Activated gamma-delta T cell treated with Interleukin-2 at 50 U/mL for 16 hours (primary cell): ENCODE measurements at places on chromosomes 11 and 22.

- no peak for DNase-seq
These were observed 17.7 kb upstream of the TMPRSS5 start for GRCh38 chr11:113723787-113724186.

- no peak for DNase-seq
These were observed 15.2 kb downstream of the NRIP3 start for GRCh38 chr11:8988329-8989234.

DNA sequence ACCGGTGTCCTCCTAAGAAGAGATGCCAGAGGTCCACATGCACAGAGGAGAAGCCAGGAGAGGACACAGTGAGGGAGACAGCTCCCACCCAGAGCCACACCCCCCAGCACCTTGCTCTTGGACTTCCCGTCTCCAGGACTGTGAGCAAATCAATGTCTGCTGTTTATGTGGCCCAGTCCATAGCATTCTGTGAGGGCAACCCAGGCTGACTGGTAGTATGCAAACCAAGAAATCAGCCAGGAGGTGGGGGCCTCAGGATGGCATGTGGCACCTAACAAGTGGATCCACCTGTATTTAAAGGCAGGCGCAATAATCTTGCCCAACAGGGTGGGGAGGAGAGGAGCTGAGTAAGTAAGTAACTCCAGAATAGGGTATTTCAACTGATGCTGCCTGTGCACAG lies 136.4 kb downstream of the BRD1 start:
- DNase-seq, result no peak

DNA sequence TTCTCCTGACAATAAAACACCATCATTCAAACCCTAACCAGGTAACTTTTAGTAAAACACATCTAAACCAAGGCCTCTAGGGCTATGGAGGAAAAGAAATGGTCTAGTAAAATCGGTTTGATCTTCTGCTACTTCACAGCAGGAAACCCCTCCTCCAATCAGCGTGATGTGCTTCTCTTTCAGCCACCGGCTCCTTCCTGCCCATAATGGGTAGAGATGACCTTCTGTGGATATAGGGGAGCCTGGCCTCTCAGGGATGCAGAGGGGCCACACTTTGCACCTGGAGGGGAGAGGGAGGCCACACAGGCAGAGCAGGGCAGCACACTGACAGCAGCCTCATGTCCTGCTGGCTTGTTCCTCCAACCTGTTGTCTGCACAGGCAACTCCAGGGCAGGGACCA lies 6.9 kb downstream of the EHD1 start:
- DNase-seq, result no peak

DNA sequence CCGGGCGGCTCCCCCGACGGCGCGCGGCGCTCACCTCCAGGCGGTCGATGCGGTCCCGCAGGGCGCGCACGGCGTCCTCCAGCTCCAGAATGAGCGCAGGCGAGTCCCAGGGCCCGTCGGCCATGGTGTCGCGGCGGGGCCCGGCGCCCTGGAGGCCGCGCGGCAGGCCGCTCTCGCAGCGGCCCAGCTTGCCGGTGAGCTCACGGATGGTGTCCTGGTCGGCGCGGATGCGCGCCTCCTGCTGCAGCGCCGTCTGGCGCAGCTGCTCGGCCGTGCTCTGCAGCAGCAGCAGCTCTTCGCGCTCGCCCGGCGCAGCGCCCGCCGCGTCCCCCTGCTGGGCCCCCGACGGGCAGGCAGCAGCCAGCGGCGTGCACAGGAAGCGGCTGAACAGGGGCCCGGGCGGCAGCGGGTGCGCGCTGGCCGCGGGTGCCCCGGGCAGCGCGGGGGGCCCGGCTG lies 599 bp downstream of the NPTXR start:
- DNase-seq, result peak; percentile 55

- DNase-seq, result peak; percentile 22
These were observed 14.4 kb upstream of the SERPINH1 start for GRCh38 chr11:75547617-75548058.

DNA sequence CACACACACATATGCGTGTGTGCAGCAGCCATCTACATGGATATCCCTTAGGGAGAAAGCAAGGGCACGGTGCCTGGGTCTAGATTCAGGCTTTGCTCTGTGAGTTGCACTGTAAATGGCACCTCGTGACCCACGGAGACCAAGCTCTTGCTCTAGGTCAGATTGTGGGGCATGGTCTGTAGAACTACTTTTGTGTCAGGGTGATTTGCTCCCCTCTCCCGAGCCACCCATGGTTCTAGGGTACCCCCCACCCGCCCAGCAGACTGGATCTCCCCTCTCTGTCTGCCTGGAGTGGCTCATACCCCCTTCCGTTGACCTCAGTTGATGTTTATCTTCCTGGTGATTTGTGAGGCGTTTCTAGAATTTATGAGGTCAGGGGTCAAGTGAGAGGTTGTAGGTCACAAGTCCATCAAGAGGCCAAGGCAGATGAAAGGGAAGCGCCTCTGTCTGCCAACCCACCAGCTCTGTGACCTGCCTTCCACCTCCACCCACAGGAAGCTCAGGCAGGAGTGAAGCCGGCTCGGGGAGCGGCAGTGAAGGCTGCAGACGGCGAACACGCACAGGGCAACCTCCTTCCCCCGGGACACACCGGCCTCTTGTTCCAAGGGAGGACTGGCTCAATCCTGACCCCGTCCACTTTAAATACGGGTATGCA lies 76.2 kb upstream of the TTLL12 start:
- DNase-seq, result peak; percentile 55

DNA sequence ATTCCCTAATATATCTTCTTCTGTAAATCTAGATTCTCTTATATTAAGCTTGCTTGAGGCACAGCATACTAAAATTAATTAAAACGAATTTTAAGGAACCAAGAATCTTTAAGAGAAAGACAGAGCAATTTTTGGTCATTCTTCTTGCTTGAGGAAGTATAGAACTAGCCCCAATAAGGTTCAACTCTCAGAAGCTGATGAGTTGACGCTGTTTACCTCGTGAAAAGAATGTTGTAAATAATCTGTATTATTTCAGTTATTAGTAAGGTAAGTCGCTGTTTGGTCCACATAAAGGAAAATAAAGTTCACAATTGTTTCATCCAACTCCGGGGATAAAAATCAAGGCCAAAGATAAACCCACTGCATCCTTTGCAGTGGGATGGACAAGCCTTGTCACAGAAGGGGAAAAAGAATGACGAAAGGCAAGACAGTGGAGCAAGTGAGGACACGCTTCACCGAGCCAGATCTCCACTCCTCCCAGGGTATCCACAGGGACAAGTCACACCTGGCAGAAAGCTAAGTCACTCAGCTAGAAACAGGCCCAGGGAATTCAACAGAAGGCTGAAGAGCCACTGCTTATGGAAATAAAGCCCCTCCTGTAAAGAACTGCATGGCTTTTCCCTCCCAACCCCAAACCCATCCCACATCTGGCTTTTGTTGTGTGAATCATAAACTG lies 752 bp downstream of the POU2AF1 start:
- no peak for DNase-seq

DNA sequence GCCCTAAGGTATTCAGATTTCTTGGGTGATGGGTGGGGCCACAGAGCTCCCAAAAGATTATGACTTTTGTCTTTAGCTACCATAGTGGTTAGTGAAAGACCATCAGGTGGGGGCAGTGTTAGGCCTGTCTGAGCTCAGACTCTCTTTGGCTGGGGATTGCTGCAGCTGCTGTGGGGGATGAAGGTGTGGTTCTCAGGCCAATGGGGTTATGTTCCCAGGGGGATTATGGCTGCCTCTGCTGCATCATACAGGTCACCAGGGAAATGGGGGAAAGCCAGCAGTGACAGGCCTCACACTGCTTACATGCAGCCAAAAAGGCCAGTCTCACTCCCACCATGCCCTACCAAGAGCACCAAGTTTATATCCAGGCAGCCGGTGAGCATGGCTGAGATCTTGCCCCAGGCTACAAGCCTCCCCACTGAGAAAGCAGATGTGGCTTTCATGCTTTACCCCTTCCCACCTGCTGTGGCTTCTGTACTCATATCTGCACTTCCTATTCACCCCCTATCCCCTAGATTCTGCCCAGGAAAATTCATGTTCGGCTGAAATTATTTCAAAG lies 24.8 kb downstream of the CNTF start:
- no peak for DNase-seq

- DNase-seq, result no peak
These were observed 1365.4 kb upstream of the RAG2 start for GRCh38 chr11:37963440-37963839.
